IMR-90 (cell line): ENCODE measurements at places on chromosomes 12 and 14.

- H3K27ac ChIP-seq, result no peak overlapping the region
- H3K4me1 ChIP-seq, result no peaks in the 10 kb centered on the region; the same call in 1 of the 2 replicates
- H3K4me3 ChIP-seq, result no peak overlapping the region
- no peaks in the 10 kb centered on the region for H3K27me3 ChIP-seq
Measured at GRCh38 chr12:105949391-105949790, 189.4 kb downstream of the NUAK1 start.

DNA sequence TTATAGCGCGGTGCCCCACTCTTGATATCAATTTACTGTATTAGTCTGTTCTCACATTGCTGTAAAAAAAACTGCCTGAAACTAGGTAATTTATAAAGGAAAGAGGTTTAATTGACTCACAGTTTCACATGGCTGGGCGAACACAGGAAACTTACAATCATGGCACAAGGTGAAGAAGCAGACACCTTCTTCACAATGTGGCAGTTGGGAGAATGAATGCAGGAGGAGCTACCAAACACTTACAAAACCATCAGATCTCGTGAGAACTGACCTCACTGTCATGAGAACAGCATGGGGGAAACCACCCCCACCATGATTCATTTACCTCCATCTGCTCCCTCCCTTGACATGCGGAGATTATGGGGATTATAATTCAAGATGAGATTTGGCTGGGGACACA, 42.3 kb downstream of the FBXO34 start:
- H3K27me3 ChIP-seq, result no peaks in the 10 kb centered on the region
- H3K4me1 ChIP-seq, result no peaks in the 10 kb centered on the region
- H3K27ac ChIP-seq, result no peak overlapping the region
- no peak overlapping the region for H3K4me3 ChIP-seq
- H3K36me3 ChIP-seq, result peaks cover 1% of the 10 kb centered on the region; the same call in 1 of the 2 replicates

DNA sequence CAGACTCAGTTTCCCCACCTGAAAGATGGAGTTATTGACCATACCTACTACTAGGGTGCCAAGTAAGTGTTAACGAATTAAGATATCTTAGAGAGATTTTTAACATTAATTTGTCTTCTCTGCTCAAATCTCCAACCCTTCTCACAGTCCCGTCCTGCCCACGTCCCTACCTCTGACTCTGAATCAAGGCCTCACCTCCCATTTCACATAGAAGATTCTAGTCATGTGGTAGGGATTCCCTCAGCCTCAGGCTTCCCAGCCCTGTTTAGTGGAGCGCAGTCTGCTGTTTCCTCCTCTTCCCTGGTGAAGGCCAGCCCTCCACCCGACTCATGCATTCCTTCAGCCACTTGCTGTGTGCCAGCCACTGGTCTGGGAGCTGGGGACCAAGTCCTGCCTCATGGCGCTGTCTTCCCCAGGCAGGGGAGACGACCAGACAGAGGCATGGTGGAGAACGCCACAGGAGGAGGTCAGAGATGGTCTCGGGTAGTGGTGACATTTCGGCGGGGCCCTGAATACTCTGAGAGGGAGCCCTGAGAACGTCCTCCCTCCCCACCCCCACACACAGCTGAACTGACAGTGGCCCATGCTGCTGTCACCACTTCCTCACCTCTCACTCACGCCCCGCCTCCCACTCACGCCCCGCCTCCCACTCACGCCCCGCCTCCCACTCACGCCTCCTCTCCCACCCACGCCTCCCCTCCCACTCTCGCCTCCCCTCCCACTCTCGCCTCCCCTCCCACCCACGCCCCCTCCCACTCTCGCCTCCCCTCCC, 38.8 kb downstream of the TMEM63C start:
- no peak for DNase-seq
- no peaks in the 10 kb centered on the region for H3K36me3 ChIP-seq
- no peak overlapping the region for H3K4me3 ChIP-seq
- no peaks in the 10 kb centered on the region for H3K4me1 ChIP-seq
- peaks cover 6% of the 10 kb centered on the region; the same call in 1 of the 2 replicates for H3K27me3 ChIP-seq
- H3K27ac ChIP-seq, result no peak overlapping the region

GRCh38 chr12:795305-795704, 42.9 kb downstream of the WNK1 start:
- H3K36me3 ChIP-seq, result no peaks in the 10 kb centered on the region
- no peak overlapping the region for H3K4me3 ChIP-seq
- H3K27me3 ChIP-seq, result no peaks in the 10 kb centered on the region
- peaks cover 2% of the 10 kb centered on the region for H3K4me1 ChIP-seq
- H3K27ac ChIP-seq, result no peak overlapping the region
- DNase-seq, result no peak

DNA sequence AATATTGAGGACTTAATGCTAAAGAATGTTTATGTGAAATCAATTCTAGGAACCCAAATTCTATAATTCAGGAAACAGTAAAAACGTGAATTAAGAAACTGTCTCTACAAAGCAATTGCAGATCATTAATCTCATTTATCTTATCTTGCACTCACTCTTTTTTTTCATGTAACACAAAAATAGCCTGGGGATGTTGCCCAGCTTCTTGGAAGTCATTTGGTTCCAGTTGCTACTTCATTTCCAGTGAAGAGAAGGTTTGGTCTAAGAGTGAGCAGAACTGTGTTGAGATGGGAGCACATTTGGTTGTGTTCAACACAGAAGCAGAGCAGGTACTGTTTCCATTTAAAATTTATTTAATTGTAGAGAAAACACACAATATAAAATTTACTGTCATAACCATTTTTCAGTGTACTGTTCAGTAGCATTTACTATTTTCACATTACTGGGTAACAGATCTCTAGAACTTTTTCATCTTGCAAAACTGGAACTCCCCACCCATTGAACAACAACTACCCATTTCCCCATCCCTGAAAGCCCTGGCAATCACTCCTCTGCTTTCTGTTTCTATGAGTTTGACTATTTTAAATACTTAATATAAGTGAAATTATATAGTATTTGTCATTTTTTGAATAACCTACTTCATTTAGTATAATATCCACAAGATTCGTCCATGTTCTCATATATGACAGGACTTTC, 9.7 kb downstream of the CLEC6A start:
- H3K4me1 ChIP-seq, result no peaks in the 10 kb centered on the region
- DNase-seq, result no peak
- no peaks in the 10 kb centered on the region for H3K27me3 ChIP-seq
- no peak overlapping the region for H3K4me3 ChIP-seq
- H3K36me3 ChIP-seq, result no peaks in the 10 kb centered on the region
- no peak overlapping the region for H3K27ac ChIP-seq

GRCh38 chr12:124868252-124869058, 4.8 kb upstream of the SCARB1 start:
- H3K27me3 ChIP-seq, result peaks cover 3% of the 10 kb centered on the region; the same call in 1 of the 2 replicates
- no peaks in the 10 kb centered on the region for H3K36me3 ChIP-seq
- DNase-seq, result no peak
- no peak overlapping the region for H3K27ac ChIP-seq
- peaks cover 6% of the 10 kb centered on the region for H3K4me1 ChIP-seq

GRCh38 chr12:104486363-104486750, 29.6 kb downstream of the CHST11 start:
- DNase-seq, result no peak
- H3K27ac ChIP-seq, result no peak overlapping the region
- H3K36me3 ChIP-seq, result no peaks in the 10 kb centered on the region
- H3K4me3 ChIP-seq, result no peak overlapping the region
- H3K27me3 ChIP-seq, result no peaks in the 10 kb centered on the region

GRCh38 chr12:54022960-54023884, 5.0 kb upstream of the HOXC6 start:
- H3K27me3 ChIP-seq, result peaks cover 83% of the 10 kb centered on the region
- no peak for DNase-seq
- no peak overlapping the region for H3K4me3 ChIP-seq
- no peaks in the 10 kb centered on the region for H3K36me3 ChIP-seq

DNA sequence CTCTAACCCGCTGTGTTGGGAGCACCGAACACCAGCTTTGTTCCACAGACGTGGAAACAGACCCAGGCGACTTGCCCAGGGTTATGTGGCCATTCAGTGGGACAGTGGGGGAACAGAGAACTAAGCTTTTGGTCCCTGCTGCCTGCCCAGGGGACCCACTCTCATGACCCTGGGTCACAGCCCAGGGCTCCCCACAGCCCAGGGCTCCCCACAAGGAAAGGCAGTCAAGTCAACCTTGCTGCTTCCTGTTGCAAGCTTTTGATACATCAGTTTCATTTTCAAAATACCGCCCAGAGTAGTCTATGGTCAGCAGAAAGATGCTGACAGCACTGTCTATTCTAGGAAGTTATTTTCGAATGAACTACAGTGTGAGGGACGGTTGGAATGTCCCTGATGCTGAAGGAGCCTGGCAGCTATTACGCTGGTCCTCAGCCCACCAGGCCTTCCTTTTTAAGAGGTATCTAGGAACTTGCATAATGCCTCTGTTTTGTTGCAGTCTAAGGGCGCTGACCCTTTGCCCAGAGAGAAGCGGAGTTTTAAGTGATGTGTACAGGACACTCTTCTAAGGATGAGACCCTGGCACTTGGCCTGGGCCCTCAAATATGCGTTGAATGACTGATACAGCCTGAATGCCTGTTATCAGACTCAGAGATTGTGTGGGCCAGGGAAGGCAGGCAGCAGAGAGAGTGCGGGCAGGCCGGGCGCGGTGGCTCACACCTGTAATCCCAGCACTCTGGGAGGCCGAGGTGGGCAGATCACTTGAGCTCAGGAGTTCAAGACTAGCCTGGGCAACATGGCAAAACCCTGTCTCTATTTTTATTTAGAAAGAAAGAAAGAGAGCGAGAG, 12.6 kb upstream of the TTC7B start:
- H3K27me3 ChIP-seq, result peaks cover 4% of the 10 kb centered on the region; the same call in 1 of the 2 replicates
- H3K4me1 ChIP-seq, result peaks cover 7% of the 10 kb centered on the region
- no peaks in the 10 kb centered on the region for H3K36me3 ChIP-seq
- DNase-seq, result no peak
- no peak overlapping the region for H3K27ac ChIP-seq
- 0 out of 2 replicates have a peak overlapping the region, but pooled peaks have one; percentile 25 for H3K4me3 ChIP-seq

GRCh38 chr14:68293404-68293803, 473.8 kb downstream of the RAD51B start:
- H3K27me3 ChIP-seq, result no peaks in the 10 kb centered on the region
- no peaks in the 10 kb centered on the region for H3K36me3 ChIP-seq
- H3K4me1 ChIP-seq, result no peaks in the 10 kb centered on the region; the same call in 1 of the 2 replicates
- H3K4me3 ChIP-seq, result no peak overlapping the region
- H3K27ac ChIP-seq, result no peak overlapping the region
- DNase-seq, result no peak

- H3K4me1 ChIP-seq, result peaks cover 17% of the 10 kb centered on the region
- peak overlapping the region; percentile 64 for H3K4me3 ChIP-seq
- no peaks in the 10 kb centered on the region for H3K36me3 ChIP-seq
Measured at GRCh38 chr12:121581686-121582429, 1.0 kb upstream of the KDM2B start.

GRCh38 chr12:19211802-19212201, 82.3 kb downstream of the PLEKHA5 start:
- H3K27ac ChIP-seq, result no peak overlapping the region

DNA sequence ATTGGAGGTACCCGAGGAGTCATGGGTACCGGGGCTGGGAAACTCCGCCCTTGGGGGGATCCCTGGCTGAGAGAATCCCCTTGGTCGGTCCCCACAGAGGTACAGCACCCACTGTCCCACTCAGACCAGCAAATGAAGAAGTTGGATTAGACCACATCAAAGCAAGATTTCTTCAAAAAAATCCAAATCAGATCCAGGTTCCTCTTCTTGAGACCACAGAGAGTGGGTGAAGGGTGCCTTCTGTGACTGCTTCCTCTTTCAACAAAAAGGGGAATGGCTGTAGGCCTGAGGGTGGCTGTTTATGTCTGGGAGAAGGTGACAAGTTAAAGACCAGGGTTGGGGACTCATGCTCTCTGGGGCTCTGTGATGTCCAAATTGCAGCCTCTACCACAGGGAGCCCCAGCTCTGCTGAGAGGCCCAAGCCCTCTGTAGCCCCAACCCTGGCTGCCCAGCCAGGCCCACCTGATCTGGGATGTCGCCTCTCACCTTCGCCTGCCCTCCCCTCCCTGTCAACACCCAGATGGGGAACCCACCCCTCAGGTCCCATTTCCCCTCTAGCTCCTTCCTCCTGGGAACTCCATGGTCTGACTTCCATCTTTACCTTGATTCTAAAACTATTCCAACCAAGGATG, 50.9 kb downstream of the ZFP36L1 start:
- H3K4me1 ChIP-seq, result peaks cover 2% of the 10 kb centered on the region; the same call in 1 of the 2 replicates
- H3K4me3 ChIP-seq, result no peak overlapping the region
- no peak for DNase-seq
- H3K27me3 ChIP-seq, result peaks cover 3% of the 10 kb centered on the region; the same call in 1 of the 2 replicates
- no peaks in the 10 kb centered on the region for H3K36me3 ChIP-seq

DNA sequence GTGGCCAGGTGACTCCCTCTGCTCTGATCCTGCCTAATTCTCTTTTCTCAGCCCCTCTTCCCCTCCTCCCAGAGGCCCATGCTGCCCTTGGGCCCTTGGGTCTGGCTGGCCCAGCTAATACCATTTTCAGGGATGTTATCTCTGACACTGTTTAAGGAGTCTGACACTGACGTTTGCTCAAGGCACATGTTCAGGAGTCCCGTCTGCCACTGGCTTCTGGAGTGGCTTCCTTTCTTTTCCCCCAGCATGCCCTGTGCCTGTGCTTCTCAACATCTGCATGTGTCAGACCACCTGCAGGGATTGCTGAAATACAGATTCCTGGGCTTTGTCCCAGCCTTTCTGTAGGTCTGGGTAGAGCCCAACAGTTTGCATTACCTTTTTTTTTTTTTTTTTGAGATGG, 128.9 kb downstream of the BCL11B start:
- no peaks in the 10 kb centered on the region for H3K4me1 ChIP-seq
- H3K27ac ChIP-seq, result no peak overlapping the region
- H3K4me3 ChIP-seq, result no peak overlapping the region
- no peaks in the 10 kb centered on the region for H3K27me3 ChIP-seq
